Activated CD8-positive, alpha-beta memory T cell treated with anti-CD3 and anti-CD28 coated beads for 4 hours (primary cell): ENCODE measurements at places on chromosomes 13 and 19.

- DNase-seq, result no peak
Measured at GRCh38 chr13:113400621-113401451, 36.9 kb upstream of the GRTP1 start.

DNA sequence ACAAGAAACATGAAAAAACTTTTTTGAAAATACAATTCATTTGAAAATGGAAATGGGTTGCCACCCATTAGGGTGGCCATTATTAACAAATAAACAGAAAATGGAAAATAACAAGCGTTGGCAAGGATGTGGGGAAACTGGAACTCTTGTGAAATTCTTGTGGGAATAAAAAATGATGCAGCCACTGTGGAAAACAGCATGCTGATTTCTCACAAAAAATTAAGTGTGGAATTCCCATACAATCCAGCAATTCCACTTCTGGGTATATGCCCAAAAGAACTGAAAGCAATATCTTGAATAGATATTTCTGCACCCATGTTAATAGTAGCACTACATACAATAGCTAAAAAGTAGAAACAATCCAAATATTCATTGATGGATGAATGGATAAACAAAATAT, 165.2 kb downstream of the DCLK1 start:
- no peak for DNase-seq

DNA sequence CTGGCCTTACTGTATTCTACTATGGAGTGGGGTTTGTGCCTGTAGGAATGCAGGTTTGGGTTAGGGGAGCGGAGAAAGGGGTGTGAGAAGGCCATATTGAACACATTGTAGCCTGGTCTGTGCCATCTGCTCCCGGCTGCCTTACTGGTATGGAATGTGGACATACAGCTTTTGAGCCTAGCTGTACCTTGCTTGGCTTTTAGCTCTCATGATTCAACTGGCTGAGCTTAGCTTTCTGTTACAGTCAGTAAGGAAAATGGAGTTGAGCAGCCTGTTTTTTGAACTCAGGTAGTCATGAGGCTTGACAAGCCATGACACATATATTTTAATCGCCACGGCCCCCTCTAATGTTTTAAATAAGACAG, 41.6 kb downstream of the ARHGAP35 start:
- DNase-seq, result no peak

DNA sequence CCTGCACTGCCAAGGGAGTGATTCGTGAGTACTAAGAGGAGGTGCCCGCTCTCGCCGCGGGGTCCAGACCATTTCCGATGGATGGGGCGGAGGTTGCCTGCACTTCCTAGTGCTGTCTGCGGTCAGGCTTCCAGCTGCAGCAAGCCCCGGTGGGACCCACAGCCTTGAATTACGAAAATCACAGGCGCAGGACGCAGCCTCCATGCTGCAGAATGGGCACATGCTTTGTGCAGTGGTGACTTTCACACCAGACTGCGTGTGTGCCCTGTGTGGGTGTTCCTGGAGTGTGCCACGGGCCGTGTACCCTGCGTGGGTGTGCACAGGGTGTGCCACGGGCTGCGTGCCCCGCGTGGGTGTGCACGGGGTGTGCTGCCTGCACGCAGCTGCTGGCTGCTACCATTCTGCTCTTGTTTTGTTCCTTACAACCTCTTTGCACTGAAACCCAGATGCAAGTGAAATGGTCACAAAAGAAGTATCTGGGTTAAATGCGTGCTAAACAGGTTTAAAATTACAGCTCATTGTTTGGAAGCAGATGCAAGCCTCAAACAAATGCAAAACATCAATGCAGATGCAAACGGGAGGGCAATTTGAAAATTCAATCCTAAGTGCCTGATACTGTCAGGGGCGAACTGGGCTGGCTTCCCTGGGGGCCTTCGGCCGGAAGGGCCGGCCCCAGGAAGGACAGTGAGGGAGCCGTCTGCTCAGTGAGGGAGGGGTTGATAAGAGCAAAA, 221.2 kb upstream of the SOX1 start:
- DNase-seq, result no peak

- no peak for DNase-seq
Measured at GRCh38 chr19:55436847-55437246, 6.3 kb downstream of the SHISA7 start.

- no peak for DNase-seq
Measured at GRCh38 chr13:44453881-44454280, 80.3 kb downstream of the SERP2 start.

DNA sequence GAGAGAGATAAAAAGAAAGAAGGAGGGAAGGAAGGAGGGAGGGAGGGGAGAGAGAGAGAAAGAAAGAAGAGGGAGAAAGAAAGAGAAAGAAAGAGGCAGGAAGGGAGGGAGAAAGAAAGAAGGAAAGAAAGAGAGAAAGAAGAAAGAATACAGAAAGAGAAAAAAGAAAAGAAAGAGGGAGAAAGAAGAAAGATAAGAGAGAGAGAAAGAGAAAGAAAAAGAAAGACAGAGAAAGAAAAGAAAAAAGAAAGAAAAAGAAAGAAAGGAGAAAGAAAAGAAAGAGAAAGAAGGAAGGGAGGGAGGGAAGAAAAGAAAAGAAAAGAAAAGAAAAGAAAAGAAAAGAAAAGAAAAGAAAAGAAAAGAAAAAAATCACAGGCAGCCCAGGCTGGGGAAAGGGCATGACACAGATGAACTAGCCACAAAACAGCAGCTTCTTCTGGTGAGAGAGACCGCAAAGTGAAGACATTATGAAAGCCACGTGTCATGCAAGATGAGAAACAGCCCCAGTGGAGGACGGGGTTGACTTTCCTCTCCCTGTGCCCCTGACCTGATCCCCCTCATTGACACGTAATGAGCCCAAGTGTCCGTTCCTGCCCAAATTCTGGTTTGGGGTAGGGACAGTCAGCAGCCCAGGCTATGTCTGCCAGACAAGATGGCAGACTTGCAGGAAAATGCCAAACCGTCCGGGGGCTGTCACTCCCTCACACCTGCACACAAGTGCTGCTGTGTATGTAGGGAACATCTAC, 102.1 kb downstream of the INSR start:
- no peak for DNase-seq

- no peak for DNase-seq
Measured at GRCh38 chr13:21625366-21625765, 21.4 kb upstream of the MICU2 start.

GRCh38 chr19:1151917-1152587, 22.0 kb downstream of the SBNO2 start:
- DNase-seq, result no peak

- DNase-seq, result no peak
Measured at GRCh38 chr13:28761586-28761985, 42.8 kb upstream of the SLC46A3 start.

DNA sequence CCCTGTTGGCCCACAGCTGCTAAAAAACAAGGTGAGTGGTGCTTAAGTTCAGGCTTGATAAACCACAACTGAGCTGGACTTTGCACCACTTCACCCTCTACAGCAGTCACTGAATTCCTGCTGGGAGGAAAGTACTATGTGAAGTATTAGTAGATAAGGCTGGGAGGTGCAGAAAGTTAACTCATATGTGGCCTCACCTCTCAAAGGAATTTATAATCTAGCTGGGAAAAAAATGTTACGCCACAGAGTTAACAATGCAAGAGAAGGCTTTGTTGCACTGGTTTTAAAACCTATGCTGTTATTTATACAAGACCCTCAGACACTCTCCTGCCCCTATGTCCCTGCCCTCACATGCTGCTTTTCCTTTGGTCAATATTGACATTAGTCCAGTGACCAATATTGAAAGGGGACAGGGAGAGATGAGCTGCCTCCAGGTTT, 60.9 kb downstream of the LIG4 start:
- DNase-seq, result no peak

GRCh38 chr13:40981949-40982348, 37.2 kb downstream of the ELF1 start:
- DNase-seq, result no peak

DNA sequence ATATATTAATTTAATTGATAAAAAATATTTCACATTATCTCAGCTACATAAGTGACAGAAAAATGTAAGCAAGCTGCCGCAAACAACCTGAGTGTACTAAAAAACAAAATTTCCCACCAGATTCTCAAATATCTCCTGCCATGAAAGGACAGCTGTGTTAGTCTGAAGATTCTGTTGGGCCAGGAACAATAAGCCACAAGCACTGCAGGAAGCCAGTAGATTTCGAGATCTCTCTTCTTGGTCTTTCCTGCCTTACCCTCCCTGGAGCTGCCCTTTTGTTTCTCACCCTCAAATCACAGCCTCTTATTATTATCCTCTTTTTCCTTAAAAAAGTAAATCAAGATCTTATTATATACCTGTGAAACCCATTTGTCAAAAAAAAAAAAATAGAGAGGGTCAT, 165.6 kb downstream of the EFNB2 start:
- no peak for DNase-seq

- DNase-seq, result no peak
Measured at GRCh38 chr19:31742249-31742648, 393.0 kb upstream of the TSHZ3 start.

- DNase-seq, result no peak
Measured at GRCh38 chr13:101944521-101944920, 457.3 kb downstream of the FGF14 start.

DNA sequence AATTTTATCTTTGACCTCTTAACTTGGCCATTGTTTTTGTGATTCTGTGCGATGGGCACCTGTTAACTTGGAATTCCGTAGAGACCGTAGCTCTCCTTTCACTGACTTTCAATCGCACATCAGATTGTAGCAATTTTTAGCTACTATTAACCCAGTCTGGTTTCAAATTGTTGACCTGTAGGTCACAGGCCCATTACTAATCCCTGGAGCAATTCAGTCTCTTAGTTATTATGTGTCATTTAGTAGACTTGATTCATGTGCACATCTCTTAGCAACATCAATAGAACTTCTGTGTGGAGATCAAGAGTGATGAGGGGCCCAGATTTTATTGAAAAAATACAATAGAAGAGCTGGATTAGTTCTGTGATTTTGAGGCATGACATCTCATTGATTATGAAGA, 549.6 kb upstream of the SLC10A2 start:
- DNase-seq, result no peak

GRCh38 chr13:20451397-20451796, 74.3 kb downstream of the CRYL1 start:
- no peak for DNase-seq

- DNase-seq, result no peak
Measured at GRCh38 chr19:1287354-1288225, 1.9 kb downstream of the EFNA2 start.

DNA sequence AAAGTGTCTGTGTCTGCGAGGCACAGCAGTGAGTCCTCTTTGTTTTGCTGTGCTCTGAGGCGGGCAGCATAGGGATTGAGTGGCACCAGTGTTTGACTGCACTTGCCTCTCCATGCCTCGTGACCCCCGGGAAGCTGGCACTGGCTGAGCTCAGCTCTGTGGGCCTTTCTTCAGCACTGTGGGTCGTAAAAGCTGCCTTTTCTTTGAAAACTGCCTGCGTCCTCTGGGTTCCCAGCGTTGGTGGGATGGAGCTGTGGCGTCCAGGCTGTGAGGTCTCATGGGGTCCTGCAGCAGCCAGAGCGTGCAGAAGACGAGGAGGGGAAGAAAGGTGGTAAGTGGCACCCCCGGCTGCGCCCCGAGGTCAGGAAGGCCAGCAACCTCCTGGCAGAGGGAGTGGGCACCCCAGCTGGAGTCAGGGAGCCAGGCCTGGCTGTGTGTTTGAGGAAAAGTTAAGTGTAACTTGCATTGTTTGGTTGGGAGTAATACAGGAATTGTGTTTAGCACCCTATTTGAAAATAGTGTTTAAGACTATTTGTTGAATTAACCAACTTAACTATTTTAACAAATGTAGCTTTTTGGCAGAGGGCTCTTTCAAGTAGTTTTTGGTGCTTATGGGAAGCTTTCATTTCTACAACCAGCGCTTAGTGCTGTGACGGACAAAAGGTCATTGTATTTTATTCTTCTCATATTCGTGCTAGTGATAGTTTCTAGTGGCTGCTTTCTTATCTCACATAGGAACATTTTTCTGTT, 79.3 kb upstream of the TEX29 start:
- no peak for DNase-seq

GRCh38 chr13:45063261-45063860, 56.9 kb upstream of the GTF2F2 start:
- DNase-seq, result no peak

DNA sequence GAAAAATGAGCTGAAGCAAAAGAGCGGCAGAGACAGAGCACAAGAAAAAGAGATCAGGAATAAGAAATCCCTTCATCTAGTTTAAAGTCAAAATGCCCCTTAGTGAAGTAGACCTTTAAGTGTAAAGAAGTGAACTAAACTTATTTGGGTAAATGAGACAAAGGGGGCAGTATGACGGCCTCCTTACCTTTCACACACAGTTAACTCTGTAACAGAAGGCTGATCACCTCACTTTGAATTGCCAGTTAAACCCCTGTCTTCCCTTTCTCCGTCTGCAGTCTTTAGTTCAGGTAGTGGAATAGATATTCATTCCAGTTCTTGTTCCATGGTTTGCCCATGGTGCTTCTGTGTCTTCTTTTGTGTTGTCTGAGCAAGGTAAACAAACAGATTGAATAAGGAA, 1029.8 kb downstream of the DIAPH3 start:
- DNase-seq, result no peak

DNA sequence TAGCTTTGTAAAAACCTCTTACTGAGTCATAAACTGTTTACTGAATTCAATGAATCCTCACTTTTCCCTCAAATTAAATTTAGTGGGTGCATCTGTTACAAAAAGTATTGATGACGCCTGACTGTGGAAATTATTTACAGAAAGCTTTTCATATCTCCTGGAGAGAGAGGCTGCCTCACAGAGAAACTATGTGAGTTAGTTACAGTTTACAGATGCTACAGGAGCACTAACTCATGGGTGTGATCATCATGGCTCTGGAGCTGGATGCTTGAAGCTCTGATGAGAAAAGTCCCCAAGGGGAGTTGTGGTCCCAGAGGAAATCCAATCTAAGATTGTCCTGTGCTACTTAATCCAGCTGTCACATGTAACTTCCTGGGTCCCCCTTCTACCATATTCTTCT, 590.8 kb downstream of the LMO7 start:
- no peak for DNase-seq

DNA sequence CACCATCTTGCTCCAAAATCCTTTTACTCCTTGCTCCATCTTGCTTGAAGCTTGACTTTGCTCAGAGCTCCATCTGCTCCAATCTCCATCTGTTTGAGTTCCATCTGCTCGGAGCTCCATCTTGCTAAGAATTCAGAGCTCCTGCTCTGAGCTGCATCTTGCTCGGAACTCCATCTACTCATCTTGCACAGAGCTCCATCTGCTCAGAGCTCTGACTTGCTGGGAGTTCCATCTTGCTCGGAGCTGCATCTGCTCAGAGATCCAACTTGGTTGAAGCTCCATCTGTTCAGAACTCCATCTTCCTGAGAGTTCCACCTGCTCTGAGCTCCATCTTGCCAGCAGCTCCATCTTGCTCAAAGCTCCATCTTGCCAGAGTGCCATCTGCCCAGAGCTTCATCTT, 80.6 kb upstream of the ZNF98 start:
- DNase-seq, result no peak

GRCh38 chr19:30425885-30426838, 54.0 kb downstream of the ZNF536 start:
- no peak for DNase-seq

GRCh38 chr19:29487432-29487831, 38.4 kb upstream of the VSTM2B start:
- no peak for DNase-seq

DNA sequence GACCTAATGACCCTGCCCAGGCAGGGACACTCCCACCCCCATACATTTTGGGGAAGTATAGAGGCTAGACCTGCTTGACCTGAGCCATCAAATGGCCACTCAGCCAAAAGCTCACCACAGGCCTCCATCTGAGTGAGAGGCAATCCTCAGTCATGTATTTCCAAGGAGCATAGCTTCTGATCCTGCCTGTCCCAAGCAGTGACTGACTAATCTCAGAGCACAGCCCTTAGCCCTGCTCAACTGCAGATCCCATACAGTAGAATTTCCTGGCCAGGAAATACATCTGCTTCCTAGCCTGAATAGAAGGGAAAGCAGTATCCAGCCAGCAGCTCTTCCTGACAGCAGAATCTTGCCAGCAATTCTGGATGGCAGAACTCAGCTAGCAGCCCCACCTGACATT, 880.6 kb upstream of the GPC6 start:
- no peak for DNase-seq
